ENCODE measurements at places on chromosomes 11 and 22.
A peak's percentile ranks its signal among the peaks of the same experiment; 100 is the strongest.

- peak; percentile 80 for DNase-seq
Measured at GRCh38 chr11:68038718-68039525, at the start of gene TCIRG1. TCIRG1 (plus strand) TSS chr11:68039025; CDS start chr11:68041272, 2,247 bp downstream.

- DNase-seq: peak; percentile 53
Measured at GRCh38 chr11:83063073-83063754, 8.5 kb downstream of the RAB30 start.

GRCh38 chr11:130114726-130115125 is 44.9 kb upstream of the ST14 start:
- DNase-seq: no peak

GRCh38 chr11:12999597-12999996 is 9.5 kb upstream of the RASSF10 start:
- DNase-seq: no peak

- DNase-seq: no peak
Measured at GRCh38 chr11:98559961-98560360, 460.8 kb upstream of the CNTN5 start.

- no peak for DNase-seq
Measured at GRCh38 chr11:58927393-58928106, 11.7 kb upstream of the GLYATL1 start.

DNA sequence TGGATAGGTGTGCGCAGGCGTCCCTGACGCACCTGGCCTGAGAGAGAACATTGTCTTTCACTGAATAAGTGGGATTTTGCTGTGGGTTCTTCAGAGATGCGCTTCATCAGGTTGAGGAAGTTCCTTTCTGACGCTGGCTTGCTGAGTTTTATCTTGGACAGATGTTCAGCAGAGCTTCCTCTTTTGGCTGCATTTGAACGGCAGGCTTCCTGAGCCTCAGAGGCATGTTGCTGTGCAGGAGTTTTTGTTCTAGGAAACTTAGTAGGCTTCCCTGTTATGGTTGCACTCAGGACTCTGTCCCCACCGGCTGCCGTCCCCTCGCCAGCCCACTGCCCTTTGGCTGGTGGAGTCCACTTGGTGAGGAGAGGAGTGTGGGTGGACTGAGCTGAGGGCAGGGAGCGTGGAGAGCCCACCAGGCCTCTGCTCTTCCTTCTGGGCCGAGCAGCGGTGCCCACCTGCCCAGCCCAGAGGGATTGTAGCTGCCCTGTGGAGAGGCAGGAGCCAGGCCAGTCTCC is 17.2 kb downstream of the FRMD8 start:
- DNase-seq: no peak

- no peak for DNase-seq
Measured at GRCh38 chr11:69511358-69512055, 30.0 kb downstream of the LINC01488 start.

- DNase-seq: no peak
Measured at GRCh38 chr11:70682760-70683159, 284.4 kb downstream of the CTTN start.

- DNase-seq: no peak
Measured at GRCh38 chr11:38680746-38681145, 2082.7 kb upstream of the RAG2 start.

- DNase-seq: peak; percentile 85
Measured at GRCh38 chr22:35313311-35314121, 13.8 kb downstream of the TOM1 start.

DNA sequence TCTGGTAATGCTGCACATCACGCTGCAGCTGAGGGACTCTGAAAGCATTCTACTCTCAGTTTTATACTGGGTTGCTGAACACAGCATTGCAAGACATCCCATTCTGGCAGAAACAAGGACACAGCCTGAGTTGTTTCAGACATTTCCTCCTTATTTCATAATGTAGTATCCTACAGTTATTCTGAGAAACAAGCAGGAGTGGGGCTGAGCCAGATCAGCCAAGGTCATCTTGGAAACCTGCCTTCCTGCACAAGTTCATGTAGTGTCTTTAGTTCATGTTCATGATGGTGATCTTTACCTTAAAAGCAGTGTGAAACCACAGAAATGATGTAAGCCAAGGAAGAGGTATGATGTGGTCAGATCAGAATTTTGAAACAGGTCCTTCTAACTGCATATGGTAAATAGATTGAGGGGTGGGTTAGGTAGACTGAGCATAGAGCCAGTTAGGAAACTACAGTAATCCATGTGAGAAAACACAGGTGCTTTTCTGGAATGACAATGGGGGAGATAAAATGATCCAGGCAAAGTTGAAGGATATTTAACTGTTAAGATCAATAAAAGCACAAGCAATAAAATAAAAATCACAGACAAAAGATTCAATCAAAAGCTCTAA is 1686.8 kb downstream of the LRRC4C start:
- no peak for DNase-seq

GRCh38 chr11:103889679-103890078 is 146.8 kb upstream of the DDI1 start:
- DNase-seq: no peak

GRCh38 chr11:10856689-10857458 is 979 bp downstream of the ZBED5 start:
- peak; percentile 48 for DNase-seq

DNA sequence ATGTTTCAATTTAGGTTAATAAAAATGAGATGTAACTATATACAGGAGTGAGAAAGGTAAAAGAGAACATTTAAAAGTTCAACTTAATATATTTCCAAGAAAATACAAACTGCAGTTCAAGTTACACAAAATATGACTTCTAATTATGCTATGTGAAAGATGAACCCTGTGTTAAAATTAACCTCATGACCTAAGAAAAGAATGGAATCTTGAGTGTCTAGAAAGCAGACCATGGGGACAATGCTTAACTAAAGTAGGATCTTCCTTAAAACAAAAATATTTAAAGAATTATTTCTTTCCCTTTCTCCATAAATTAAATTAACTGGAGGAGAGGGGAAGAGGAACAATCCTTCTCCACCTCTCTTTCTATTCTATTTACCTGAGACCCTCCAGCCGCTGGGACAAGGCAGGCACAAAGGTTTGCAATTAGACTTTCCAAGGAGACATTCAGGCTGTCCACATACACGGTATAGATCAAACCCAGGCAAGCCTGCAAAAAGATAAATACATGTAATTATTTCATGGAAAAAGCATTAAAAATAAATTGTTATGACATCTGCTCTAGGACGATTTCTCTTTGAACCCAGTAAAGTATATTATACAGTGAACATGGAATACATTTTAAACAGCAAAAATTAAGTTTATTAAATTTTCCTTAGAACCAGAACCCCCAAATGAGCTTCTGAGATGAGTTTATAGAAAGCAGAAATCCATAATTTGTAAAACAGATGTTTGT is 264.5 kb downstream of the SBF2 start:
- DNase-seq: no peak

GRCh38 chr11:64852804-64853509 is 8.5 kb upstream of the CDC42BPG start:
- no peak for DNase-seq

GRCh38 chr11:118921121-118921928 is 4.4 kb downstream of the BCL9L start:
- no peak for DNase-seq

GRCh38 chr11:15985127-15985859 is 371.1 kb downstream of the SOX6 start:
- no peak for DNase-seq

DNA sequence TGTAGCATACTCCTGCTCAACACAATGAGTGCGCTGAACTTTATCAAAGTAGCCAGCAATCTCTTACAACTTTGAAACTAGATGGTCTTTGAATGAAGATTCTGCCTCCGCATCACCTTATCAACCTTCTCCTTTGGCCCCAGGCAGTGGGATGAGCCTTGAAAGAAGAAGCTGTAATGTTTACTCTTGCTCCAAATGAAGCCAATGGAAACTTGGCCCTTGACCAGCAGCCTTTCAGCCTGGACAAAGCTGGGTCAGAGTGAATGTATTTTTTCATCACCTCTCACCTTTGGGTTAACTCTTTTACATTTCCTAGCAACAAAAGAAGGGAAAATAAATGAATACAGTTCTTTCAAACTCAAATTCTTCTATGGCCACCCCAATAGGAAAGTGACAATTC is 359.1 kb downstream of the KCNA4 start:
- DNase-seq: no peak

- no peak for DNase-seq
Measured at GRCh38 chr11:1876361-1877063, 15.2 kb downstream of the PRR33 start.

GRCh38 chr11:75159151-75159953 is 8.4 kb downstream of the SLCO2B1 start:
- no peak for DNase-seq

- no peak for DNase-seq
Measured at GRCh38 chr11:2777386-2777785, 77.6 kb upstream of the KCNQ1OT1 start.

GRCh38 chr11:69301455-69302401 is 7.8 kb downstream of the MYEOV start:
- DNase-seq: peak; percentile 43

DNA sequence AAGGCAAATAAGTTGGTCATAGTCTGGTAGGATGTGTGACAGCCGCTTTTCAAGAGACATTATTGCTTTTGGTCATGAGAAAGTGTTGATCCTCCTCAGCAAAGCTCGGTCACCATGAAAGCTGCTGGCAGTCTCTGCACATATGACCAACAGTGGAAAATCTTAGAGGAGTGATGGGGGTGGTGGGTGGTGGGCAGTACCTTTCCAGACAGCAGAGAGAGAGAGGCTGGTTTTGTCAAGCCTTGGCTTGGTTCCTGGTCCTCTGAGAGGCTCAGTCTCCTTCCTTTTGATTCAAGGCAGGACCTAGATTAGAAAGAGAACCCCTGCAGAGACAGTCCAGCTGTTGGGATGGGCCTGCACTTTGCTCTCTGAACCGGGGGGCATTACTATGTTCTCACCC is 20.0 kb upstream of the VSIG10L2 start:
- no peak for DNase-seq

DNA sequence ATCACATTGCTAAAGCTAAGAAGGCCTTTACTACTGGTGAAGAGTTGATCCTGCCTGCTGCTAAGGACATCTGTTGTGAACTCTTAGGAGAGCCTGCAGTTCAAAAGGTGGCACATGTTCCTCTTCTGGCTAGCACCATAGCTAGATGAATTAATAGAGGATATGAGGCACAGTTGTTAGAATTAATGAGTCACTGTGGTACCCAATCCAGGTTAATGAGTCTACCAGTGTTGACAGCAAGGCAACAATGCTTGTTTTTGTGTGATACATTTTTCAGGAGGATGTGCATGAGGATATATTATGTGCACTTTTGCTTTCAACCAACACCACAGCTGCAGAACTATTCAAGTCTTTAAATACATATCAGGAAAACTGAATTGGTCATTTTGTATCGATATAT is 12.0 kb downstream of the C11orf58 start:
- peak; percentile 23 for DNase-seq

DNA sequence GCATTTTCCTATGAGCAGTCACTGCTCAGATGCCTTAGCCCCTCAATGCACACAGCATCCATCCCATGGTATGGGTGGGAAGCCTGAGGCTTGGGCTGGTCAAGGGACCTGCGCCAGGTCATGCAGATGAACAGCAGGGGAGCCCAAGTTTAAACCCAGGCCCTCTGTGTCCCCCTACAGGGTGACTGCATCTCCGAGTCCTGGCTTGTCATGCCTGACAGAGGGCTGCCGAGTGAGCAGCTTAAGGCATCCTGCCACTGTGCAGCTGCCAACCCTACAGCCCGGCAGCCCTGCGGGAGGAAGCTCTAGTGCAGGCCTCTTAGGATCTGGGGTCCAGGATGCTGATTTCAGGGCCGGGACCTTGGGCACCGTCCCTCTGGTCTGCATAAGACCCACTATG is 10.0 kb downstream of the IL2RB start:
- no peak for DNase-seq

DNA sequence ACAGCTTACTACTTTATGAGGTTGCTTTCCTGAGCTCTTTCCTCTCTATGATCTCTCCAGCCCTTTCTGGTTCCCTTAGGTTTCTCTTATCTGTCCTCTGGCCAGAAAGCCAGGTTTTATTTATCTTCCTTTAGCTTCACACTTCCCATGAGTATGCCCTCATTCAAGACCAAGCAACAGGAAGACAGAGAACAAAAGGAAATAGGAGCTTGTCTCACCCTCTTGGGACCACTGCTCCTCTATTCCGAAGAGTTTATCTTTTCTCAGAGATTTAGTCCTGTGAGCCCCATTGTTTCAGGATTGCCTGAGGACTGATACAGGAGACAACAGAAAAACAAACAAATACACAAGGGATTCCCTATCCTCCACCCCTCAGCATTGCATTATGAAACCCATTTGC is 62.4 kb upstream of the CCDC179 start:
- DNase-seq: no peak

DNA sequence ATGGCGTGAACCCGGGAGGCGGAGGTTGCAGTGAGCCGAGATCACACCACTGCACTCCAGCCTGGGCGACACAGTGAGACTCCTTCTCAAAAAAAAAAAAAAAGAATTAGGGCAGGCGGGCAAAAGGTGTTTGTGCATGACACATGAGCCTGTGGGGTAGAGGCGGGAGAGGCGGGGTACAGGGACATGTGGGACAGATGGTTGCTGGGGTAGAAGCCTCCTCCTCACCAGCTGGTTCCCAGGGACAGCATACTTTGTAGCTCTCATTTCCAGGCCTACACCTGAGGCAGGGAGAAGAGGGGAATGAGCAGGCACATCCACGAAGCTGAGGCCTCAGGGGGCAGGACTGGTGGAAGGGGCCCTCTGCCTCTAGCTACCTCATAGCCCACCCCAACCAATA is 23.7 kb downstream of the YWHAH start:
- no peak for DNase-seq

DNA sequence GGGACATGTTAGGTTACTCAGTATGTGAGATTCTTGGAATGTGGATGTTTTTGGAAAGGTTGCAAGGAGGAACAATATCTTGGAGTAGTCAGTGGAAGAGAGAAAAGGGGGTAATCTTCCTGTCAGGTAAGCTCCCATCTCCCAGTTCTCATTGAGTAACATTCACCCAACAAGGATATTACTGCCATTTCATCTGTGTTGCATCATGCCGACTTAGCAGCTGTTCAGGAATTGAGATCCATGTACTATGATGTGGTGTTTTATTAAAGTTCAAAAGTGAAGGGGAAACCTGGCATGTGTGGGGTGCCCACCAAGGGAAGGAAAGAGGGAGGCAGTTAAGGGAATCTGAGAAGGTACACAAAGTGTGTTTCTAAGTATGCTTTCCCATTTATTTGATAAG is 58.4 kb upstream of the RASSF10 start:
- DNase-seq: no peak

- DNase-seq: no peak
Measured at GRCh38 chr11:8389029-8389996, 125.6 kb upstream of the LMO1 start.

GRCh38 chr22:43263645-43264514 is 76.9 kb upstream of the TTLL12 start:
- peak; percentile 94 for DNase-seq
